ENCODE measurements at places on chromosomes 13 and 19.
A peak's percentile ranks its signal among the peaks of the same experiment; 100 is the strongest.

- DNase-seq = no peak
Measured at GRCh38 chr13:50788551-50789210, 54.8 kb downstream of the DLEU7 start.

GRCh38 chr19:3557461-3558248 is at the start of gene MFSD12:
Gene MFSD12, minus strand, starts transcription at chr19:3557586. Its CDS starts 183 bp downstream, at chr19:3557403.
- DNase-seq = peak; percentile 90

DNA sequence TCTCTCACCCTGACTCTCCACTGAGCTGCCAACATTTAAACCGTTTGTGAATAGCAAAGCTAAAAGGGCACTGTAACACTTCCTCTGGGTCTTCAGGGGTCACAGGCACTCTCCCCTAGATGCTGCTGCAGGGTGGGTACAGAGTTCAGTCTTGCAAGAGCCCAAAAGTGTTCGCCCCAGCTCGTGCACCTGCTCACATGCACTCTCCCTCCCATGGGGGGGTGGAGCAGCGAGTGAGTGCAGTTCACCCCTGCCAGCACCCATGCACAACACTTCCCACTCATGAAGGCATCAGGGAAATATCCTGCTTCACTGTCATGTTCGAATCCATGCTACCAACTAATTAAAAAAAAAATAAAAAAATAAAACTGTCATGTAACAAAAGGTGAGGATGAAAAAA is 950.7 kb upstream of the PRR20A start:
- no peak for DNase-seq

- DNase-seq = no peak
Measured at GRCh38 chr13:47289567-47289966, 392.7 kb upstream of the HTR2A start.

GRCh38 chr13:110913322-110914080 is 1.4 kb downstream of the ANKRD10 start:
- no peak for DNase-seq

GRCh38 chr19:40718774-40719391 is 2.0 kb downstream of the ITPKC start:
- no peak for DNase-seq

DNA sequence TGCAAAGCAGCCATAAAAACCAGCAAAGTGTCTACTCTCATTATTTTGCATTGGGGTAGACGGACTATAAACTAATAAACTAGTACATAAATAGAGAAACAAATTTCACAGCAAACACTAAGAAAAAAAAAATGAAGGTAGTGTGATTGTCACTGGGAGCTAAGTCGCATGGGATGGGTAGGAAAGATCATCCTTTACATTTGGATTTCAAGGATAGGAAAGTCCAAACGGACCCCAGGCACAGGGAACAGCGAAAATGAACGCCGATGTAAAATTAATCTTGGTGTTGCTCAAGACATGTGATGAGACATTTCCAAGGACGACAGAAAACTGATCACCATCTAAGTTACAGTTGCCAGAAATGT is 690 bp upstream of the SGTA start:
- no peak for DNase-seq

GRCh38 chr19:35533822-35534392 is 651 bp downstream of the GAPDHS start:
- no peak for DNase-seq

DNA sequence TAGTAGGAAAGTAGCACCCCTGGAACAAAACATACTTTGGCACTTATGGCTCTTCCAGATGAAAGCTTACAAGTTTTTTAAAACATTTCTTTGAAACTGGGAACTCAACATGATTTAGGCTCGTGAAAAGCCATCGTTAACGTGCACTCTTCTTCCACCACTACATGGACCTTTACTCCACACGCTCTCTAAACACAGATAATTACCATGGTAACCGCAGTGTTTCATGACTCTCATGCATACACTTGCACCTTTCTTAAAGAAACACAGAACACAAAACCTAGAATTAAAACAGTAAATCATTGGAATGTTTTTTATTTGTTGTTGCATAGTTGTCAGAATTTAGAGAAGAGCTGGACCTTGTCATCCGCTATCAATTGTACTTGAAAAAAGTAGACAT is 154.3 kb downstream of the FGF9 start:
- no peak for DNase-seq

- DNase-seq = no peak
Measured at GRCh38 chr13:109868578-109869311, 82.4 kb upstream of the IRS2 start.

GRCh38 chr19:17424743-17425365 is 5.0 kb downstream of the MVB12A start:
- no peak for DNase-seq

GRCh38 chr13:34967851-34968562 is 25.9 kb downstream of the NBEA start:
- DNase-seq = no peak

DNA sequence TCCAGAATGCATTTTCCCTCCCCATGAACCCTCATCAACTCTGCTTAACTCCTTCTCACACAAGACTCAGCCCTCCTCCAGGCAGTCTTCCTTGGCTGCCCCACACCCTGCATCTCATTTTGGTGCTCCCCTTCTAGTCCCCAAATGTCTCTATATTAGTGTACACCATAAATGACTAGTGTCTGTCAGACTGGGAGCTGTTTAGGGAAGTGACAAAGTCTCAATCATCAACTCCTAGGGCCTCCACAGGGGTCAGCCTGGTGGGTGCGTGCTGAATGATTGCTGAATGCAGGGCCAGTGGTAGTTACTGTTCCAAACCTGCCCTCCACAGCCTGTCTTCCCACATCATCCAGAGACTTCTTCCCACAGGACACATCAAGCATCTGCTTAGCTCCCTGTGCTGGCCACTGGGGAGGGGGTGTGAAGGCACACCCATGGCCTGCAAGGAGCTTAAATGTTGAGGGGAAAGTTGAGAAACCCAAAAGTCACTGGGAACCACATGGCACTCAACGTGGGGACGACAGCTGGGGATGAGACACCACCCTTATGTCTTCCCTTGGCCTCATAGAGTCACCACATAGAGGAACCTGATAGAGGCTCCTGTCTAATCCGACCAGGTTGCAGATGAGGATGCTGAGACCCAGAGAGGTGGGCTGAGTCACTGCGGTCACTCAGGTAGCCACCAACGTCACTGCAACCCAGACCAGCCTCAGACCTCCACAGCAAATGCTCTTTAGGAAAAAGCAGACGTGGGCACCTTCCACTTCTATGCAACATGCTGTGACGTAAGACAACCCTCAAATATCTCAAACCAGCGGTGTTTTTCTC is 79.3 kb upstream of the TM9SF2 start:
- no peak for DNase-seq

GRCh38 chr13:48542581-48543341 is 9.9 kb upstream of the RCBTB2 start:
- DNase-seq = no peak

DNA sequence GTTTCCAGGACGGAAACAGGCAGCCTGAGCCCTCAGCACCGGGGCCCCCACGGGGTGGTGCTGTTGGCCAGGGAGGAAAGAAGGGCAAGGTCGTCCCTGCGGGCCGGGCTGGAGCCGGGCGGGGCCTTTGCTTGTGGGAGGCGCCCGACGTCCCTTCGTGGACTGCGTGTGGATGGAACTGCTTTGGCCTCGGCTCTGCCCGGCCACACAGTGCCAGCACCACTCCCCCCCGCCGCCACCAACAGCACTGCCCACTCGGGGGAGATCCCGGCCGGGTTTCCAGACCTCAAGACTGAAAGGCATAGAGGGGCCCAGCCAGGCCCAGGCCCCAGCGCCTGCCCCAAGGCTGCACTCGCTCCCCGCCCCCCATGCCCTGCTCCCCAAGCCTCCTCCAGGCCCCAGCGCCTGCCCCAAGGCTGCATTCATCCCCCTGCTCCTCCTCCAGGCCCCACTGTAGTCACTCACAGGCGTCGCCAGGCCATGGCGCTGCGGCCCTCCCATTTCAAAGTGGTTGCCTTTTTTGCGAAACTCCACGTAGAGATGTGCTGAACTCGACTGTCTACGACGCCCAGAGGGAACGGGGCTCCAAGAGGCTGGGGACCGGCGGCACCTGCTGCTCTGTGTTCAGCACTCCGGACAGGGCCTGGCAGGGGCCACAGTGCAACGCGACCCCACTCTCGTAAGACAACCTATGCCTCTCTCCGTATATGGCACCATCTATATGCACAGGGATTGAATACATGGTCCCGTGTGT is 22.5 kb downstream of the C13orf46 start:
- no peak for DNase-seq

DNA sequence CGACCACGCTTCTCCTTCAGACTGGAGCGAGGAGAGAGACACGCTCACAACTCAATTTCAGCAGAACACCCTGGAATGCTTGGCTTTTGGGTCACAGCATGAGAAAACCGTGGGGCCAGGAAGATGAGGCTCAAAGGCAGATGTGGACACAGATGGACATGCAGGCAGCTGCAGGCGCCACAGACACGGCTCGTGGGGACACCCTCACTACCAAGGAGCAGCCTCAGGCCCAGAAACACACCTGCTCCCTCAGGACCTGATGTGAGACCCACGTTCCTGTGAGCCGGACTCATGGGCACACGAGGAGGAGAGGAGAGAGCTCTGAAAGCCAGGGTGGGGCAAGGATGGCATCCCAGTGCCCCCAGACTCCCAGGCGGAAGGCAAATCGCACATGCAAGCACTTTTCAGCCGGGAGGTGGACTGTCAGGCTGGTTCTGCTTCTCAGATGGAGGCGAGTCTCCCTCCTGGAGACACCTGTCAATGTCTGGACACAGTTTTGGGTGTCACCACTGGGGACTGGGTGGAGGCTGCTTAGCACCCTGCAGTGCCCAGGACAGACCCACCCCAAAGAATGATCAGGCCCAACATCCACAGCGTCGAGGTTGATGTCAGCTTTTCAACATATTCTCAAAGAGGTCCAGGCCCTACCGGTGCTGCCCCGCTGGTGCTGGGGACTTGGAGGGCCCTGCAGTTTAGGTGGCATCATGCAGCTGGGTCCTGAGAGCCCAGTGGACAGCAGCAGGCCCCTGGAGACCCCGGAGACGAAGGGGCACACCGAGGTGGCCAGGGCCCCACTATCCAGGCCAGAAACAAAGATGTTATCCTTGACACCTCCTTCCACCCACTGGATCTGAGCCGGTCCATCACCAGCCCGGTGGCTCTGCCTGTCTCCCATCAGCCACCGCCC is 2.3 kb downstream of the ABHD17A start:
- DNase-seq = no peak

DNA sequence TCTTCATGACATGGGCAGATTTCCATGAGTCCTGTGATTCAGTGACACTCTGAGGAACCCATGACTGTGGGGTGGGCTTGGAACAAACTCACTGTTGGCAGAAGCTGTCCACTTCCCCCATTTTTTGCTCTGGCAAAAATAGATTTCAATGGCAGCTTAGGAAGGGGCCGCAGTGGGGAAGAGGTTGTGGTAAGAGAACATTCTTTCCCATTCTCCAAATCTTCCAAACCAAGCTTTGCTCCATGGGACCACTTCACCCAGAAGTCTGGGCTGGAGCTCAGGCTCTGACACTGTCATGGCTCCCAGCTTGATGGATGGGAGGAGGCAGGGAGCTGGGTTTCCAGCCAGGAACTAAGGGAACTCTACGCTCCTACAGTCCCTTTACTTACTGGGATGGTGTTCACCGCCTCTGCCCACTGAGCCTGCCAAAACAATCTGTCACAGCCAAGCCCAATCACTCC is 24.9 kb upstream of the MEDAG start:
- DNase-seq = no peak

- DNase-seq = no peak
Measured at GRCh38 chr13:113596321-113597200, 12.0 kb downstream of the TFDP1 start.

GRCh38 chr19:48401287-48401686 is 7.8 kb downstream of the GRIN2D start:
- DNase-seq = no peak

DNA sequence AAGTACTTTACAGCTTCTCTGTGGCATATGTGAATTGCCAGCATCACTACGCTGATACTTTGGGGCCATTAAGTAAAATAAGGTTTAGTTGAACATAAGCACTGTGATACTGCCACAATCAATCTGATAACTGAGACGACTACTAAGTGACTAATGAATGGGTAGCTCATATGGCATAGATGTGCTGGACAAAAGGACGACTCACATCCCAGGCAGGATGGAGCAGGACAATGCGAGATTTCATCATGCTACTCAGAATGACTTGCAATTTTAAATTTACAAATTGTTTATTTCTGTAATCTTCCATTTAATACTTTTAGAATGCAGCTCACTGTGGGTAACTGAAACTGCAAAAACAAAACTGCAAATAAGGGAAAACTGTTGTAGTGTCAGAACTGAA is 13.6 kb downstream of the CCDC122 start:
- no peak for DNase-seq

GRCh38 chr19:1089891-1090290 is 5.3 kb downstream of the POLR2E start:
- DNase-seq = no peak
